ENCODE measurements at places on chromosomes 4 and X.

DNA sequence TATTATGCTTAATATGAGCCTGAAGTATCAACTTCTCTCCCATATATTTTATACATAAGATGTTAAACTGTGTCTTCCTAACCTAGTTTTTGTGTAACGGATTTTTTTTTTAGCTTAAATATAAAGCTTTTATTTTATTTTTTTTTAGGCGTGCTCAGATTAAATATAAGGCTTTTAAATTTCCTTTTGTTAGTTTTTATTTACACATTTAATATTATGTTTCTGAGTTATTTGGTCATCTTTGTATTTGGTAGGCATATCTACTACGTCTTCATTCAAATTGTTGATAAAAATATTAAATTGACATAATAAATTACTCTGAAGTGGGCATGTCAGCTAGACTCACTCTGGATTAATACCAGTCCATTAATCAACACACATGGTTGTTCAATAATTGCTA, 4.2 kb downstream of the SLAIN2 start:
- no peak for DNase-seq

DNA sequence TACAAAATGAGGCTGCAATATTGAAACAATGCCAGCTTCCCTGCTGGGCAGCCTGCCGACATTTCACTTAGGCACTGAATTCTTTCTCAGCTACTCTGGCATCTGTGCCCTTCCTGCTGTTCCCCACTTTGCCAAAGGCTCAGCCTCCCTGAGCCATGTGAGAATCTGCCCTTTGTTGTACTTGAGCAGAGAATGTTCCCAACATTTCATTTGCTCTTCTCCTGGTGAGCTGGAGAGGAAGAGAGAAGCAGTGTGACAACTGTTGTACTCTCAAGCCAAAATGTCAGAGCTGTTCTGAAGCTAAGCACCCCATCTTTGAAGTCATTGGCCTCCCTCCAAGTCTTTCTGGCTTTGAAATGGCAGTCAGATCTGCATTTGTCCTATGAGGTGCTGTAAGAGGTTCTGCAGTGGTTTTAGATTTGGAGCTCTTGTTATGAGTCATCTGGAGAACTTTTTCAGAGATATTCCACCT, 32.5 kb downstream of the LANCL3 start:
- DNase-seq = no peak

GRCh38 chr4:97110506-97110905, 1032.8 kb downstream of the STPG2 start:
- DNase-seq = no peak

GRCh38 chr4:7429069-7429416, 5.7 kb downstream of the PSAPL1 start:
- no peak for DNase-seq

GRCh38 chr4:108622022-108622421, 1.6 kb downstream of the RPL34 start:
- DNase-seq = no peak

DNA sequence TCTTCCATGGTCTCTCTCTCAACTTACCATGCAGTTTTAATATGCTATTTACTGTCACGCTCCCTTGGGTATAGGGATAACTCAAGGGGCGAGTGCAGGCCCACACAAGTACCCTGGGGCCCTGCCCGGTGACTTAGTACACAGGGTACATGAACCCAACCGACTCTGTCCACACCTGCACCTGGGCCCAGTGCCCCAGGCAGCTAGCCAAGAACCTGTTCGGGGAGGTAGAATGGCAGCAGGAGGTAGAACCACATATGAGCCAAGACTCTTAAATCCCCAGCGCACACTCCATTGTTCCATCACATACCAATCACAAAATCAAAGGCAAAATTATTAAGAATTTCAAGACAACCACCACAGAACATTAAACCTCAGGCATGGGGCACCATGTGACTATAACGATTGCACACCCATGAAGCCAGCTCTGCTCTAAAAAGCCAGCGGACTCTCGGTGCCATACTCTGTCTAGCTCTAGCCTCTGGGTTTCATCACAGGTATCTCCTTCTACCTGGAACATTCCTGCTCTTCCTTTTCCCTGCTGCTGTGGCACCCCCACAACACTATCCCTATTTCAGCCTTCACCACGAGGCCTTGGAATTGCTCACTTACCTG, 14.6 kb downstream of the PHF8 start:
- no peak for DNase-seq

DNA sequence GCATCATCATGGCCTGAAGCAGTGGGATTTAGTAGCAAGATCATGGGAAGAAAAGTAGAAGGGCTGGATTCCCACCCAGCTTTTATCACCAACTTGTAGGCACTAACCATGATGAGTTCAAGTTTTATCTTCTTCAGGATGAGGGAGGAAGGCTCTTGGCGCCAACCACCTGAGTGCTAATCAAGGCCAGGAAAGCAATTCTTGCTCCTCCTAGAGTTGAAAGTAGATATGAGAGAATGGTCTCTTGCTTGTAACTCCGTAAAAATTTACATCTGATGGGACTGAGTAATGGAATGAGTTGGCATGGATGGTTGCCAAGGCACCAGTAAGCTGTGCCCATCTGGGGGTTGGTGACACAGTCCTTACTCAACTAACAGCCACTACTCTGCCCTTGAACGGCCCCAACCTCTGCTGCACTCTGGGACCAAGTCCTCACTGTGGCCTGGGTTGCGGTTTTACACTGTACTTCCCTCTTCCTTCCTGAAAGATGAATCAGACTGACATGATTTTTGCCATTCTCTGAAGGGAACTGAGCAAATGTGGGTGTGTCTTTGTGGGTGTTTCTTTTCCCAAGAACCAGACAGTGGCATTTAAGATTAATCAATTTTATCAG, 39.4 kb upstream of the NDP start:
- DNase-seq = no peak

DNA sequence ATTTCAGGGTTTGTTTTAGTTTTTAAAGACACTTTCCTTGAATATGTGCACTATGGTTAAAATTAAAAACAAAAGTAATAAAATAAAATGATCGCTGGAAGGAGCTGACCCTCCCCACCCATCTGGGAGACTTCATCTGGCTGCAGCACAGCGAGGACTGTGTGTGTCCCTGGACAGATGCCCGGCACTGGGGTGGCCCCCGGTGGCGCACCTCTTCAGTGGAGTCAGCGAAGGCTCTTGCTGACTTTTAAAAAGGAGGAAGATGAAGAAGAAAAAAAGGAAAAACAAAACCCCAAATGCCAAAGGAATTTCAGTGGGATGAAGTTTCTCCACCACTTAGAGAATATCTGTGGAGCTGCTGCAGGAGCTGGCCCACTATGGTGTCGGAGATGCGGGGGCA, 5.4 kb upstream of the ADGRG4 start:
- DNase-seq = no peak

- DNase-seq = no peak
These were observed 82.8 kb downstream of the CCKAR start for GRCh38 chr4:26407476-26407875.

- no peak for DNase-seq
These were observed 73.7 kb downstream of the ABLIM2 start for GRCh38 chr4:8084712-8085490.

- DNase-seq = no peak
These were observed 1101.4 kb downstream of the ADGRL3 start for GRCh38 chr4:62301500-62301899.

GRCh38 chr4:159071178-159071968, 31.5 kb upstream of the RAPGEF2 start:
- DNase-seq = no peak

GRCh38 chr4:13413729-13414437, 70.3 kb downstream of the RAB28 start:
- no peak for DNase-seq

- DNase-seq = no peak
These were observed 60.4 kb downstream of the NRK start for GRCh38 chrX:105882581-105883275.

DNA sequence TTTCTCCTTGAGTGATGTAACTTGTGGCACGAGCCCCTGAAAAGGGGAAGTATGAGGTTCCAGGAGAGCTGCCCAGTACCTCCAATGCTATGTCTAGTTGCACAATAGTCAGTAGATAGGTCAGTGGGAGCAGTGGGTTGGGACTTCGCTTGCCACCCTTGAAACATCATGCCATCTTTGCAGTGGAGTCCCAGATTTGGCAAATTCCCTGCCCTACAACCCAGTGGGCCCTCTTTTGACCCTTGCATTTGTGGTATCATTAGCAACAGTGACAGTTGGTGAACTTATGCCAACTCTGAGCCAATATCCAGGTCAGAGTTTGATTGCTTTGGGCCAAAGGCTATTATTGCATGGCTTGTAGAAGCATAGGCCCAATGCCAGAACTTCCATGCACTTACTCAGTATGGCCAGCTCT, 12.3 kb downstream of the FHL1 start:
- DNase-seq = no peak

DNA sequence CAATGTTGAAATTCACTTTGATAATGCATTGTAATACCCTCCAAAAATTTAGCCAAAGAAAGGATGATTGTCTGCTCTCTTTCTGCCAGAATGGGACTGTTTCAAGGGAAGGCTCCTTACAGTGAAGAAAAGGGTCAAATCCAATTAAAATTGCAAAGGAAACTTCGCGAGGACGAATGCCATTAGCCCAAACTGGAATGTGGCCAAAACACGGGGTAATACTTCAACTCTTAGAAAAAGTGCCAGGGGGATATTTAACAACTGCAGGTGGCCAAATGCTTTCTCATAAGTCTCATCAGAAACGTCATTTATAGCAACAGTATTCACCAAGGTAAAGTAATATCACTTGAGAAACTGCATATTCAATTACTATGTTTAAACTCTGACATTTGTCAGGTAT, 29.0 kb downstream of the NKX3-2 start:
- DNase-seq = no peak

DNA sequence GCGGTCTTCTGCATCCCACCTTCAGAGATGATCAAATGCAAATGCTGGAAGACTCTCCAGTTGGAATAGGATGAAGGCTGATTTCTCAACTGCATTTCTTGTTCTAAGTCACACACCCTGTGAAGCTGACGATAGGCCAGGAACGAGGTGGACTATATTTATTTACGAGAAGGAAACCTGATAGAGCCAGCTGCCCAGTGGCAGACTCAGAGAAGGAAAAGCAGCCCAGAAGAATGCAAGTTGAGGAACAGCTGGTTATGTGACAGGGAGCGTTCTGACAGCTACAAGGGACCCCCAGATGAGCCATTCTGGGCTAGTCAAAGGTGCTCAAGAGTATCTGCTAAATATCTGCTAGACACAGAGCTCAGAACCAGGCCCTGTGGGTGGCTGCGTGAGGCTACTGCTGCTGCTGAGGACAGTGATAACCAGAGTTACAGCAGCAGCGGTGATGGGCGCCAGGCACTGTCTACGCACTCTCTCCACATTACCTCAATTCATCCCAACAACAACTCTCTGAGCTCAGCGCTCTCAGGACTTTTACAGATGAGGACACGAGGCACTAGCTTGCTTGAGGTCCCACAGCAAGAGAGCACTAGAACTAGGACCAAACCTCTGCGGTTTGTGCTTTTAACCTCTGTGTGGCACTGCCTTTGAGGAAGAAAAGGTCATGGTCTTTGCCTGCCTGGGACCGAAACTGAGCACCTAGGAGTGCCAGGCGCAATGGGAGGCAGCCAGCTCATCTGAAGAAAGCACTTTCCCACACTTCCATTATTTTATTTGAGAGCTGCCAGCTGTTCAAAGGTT, 69.0 kb downstream of the GATB start:
- no peak for DNase-seq

DNA sequence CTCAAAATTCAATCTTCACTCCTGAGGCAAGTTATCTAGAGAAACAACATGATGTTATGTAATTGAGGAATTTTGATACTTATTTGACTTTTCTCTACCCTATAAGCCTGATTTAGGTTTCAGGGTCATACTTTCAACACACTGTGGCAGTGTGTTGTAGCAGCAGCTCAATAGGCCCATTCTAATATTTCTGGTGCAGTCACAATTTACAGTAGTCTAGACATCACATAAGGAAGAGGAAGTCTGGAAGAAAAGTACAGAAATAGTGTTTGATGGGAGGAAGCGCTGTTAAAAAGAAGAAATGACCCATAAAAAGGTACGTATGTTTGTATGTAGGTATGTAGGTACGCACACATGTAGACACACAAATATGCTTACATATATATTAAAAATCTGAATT, 194.3 kb downstream of the ARHGAP24 start:
- DNase-seq = no peak

GRCh38 chrX:68190799-68191198, 242.5 kb downstream of the OPHN1 start:
- DNase-seq = no peak

DNA sequence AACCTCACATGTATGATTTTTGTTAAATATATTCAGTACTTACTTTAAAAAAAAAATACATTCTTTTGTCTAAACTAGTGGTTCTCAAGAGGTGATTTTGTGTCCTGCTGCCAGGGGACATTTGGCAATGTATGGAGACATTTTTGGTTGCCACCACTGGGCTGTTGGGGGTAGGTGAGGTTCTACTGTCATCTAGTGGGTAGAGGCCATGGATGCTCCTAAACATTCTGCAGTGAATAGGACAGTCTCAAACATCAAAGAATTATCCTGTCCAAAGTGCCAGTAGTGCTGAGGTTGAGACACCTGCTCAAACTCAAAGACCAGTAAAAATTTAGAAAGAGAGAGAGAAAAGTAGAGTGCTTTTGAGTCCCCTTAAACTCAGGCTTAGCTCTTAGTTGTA, 32.9 kb upstream of the PGM2 start:
- DNase-seq = no peak

DNA sequence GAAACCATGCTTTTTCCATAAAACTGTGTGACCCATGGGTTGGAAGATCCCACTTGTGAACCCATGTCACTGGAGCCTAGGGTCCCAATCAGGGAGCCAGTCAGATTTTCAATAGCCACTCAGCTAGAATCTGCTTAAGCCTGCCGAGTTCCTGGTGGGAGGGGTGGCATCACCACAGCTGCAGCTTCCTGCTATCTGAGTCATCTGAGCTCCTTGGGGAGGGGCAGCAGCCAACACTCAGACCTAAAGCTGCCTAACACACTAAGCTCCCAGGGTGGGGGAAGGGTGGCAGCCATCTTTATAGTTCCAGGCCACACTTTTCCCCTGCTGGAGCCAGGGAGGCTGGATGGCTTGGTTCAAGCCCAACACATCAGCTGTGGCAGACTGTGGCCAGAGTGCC, 350.1 kb downstream of the C4orf33 start:
- no peak for DNase-seq

- DNase-seq = no peak
These were observed 41.9 kb downstream of the HADH start for GRCh38 chr4:108031427-108032083.

- no peak for DNase-seq
These were observed 50.9 kb upstream of the TAB3 start for GRCh38 chrX:30939928-30940327.

Data from endothelial cell (in vitro differentiated cells).